Activated CD8-positive, alpha-beta memory T cell treated with anti-CD3 and anti-CD28 coated beads, Interleukin-2, amount 10 ng/mL, durations not matched to agents 7 days and 5 days (primary cell): ENCODE measurements at places on chromosomes 4 and X. TPM values are rescaled to one million over a fixed set of nuclear protein-coding genes. Genes with fewer than 3 reads are reported as not detected.

The KDR gene
- total RNA-seq, result not detected

DNA sequence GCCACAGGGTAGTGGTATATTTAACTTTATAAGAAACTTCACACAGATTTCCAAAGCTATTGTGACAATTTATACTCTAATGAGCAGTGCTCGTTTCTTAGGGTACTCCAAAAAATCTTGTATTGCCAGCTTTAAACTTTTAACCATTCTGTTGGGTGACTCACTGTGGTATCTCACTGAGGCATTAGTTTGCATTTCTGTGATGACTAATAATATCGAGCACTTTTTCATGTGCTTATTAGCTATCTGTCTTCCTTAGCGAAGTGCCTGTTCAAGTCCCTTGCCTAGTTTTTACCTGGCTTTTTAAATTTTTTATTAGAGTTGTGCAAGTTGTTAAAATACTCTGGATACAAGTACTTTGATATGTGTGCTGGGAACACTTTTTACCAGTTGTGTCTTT, 5.5 kb downstream of the PNMA3 start:
- no peak for DNase-seq

DNA sequence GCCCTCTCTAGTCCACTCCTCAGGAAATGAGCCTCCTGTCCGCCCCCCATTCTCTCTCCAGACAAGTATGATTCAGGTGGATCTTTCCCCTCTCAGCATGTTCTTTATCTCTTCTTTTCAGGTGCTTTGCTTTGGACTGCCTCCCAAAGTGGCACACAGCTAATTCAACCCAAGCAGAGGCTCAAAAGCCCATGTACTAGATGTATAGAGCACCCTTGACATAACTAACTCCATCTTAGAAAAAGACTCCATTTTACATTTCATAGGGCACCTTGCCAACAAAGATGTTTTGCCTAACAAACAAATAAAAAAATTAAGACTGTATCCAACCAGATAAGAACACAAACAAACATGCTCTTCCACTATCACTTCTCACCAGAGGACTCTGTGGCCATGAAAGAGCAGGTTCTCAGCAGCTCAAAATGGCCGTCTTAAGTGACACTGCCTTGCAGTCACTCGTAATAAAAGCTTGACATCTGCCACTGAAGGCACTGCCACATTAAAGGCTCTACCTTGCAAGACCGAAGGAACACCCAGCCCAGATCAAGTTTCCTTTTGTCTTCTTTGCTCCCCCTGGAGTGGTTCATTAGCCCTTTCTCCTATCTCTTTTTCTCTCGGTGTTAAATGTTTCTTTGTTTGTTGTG, 84.9 kb upstream of the TAB3 start:
- DNase-seq, result no peak

DNA sequence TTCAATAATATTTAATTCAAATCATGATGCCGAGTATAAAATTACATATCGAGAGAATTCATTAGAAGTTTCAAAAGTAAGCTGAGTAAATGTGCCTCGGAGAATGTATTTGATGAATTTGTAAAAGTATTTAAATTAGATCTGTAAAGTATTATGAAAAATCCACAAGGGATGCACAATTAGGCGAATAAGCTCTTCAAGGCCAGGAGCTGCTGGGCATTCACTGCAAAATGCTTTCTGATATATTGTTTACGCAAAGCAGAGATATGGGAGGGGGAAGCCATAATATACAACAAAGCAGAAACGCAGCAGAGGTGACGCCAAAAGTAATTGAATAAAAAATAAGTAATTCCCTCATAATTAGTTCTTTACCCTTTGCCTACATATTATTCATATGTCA, 1121.5 kb upstream of the TENM3 start:
- no peak for DNase-seq

DNA sequence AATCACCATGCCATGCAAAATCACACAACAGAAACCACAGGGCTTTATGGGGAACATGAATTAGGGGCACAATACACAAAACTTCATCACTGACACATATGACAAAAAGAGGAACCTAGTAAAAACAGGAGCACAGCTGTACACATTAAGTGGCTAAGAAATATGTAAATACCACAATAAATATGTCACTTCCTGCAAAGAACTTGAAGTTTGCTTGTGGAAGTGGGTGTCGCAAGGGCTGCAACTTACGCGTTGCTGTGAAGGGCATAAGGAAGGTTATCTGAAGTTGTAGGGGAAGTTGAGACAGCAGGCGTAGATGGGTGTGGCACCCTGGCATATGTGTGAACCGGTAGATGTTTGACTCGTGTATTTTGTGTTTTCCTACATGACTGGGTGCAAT, 42.4 kb downstream of the CLCN4 start:
- no peak for DNase-seq

DNA sequence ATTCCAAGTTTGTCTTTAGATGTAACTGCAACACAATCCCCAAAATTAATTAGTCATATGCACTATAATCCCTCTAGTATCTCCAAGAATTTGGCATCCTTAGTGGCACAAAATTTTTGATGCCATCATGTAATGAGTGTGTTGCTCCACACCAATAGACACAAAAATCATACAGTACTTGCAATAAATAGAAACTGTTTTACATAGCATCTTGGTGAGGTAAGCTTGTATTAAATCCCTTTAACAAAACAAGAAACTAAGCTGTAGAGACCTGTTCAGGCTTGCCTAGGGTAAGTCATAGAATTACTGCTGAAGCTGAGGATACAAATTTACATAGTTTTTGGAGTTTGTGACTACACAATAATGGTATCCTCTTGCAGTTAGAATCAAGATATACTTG, 64.5 kb upstream of the PRSS12 start:
- no peak for DNase-seq

- DNase-seq, result no peak
Measured at GRCh38 chr4:114384629-114385028, 214.0 kb upstream of the UGT8 start.
